ENCODE measurements at places on chromosomes 13 and 19.

GRCh38 chr13:27933580-27934328 is 14.0 kb downstream of the PDX1 start:
- DNase-seq: no peak

GRCh38 chr13:72166102-72166650 is 299.2 kb upstream of the DACH1 start:
- no peak for DNase-seq

GRCh38 chr13:93079294-93079693 is 147.3 kb upstream of the GPC6 start:
- no peak for DNase-seq

DNA sequence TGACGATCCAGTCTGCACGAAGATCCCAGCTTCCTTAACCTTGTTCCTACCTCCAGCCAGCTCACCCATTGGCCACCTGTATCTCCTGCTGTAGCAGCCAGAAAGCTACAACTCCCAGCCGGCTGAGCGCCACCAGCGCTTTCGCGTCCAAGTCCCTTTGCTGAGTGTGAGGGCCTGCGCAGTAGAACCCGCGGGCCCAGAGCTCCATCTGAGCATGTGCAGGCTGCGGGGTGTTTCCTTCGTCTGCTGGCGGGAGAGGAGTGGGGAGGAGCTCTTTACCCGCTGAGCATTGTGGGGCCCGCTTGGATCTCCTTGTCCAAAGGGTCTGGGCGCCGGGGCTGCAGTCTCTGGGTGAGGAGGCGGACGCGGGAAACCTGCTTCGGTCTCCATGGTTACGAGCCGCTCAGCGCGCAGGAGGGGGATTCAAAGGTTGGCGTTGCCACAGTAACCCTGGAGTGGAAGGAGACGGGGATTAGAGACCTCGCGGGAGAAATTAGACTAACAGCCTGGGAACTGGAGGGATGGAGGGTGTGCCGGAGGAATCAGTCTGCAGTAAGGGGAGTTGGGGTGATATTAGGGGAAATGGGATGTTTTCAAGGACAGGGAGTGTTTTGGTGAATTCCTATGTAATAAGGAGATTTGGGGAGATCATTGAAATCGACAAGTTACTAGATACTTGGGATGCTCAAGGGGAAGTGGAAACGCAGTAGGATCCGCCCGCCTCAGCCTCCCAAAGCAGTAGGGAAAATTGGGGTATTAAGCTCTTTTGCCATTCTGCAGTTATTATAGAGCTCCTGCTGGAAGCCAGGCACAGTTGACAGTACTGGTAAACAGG is 33.5 kb downstream of the ZSWIM9 start:
- peak; percentile 84 for DNase-seq

GRCh38 chr19:12757544-12758274 is 6.1 kb downstream of the BEST2 start:
- DNase-seq: peak; percentile 55

DNA sequence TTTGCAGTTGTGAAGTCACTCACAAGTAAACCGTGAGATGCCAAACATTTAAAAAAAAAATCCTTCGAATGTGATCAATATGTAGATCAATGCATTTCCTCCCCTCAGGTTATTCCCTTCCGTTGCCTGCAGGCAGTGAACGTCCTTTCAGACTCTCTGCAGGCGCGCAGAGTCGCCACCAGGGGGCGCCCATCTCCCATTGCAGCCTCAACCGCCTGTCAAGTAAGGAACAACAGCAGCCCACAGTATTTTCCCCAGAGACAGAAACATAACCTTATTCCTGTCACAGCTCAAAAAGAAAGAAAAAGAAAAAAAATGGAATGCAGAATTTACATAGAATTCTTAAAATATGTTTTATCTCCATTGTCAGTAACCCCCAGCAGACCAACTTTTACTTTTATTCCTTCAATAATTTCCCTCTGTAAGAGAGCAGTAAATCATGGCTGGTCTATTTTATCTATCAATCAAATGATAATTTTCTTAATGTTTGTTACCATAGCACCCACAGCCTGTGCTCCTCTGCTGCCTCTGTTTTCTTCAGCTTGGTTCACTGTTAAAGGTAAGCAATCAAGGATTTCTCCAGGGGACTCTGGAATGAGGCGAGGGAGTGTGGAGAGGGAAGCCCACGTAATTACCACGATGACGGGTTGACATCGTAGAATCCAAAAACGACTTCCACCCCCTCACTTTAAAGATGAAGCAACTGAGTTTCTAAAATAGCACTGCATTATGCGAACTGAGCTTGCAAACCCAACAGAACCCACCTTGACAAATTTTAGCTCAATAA is 637.6 kb upstream of the ARGLU1 start:
- peak; percentile 29 for DNase-seq

GRCh38 chr13:37273836-37274235 is 168.4 kb upstream of the CSNK1A1L start:
- DNase-seq: no peak

GRCh38 chr13:105052711-105053110 is 1482.8 kb downstream of the EFNB2 start:
- no peak for DNase-seq

- no peak for DNase-seq
Measured at GRCh38 chr13:36728006-36728405, 54.2 kb downstream of the SERTM1 start.

DNA sequence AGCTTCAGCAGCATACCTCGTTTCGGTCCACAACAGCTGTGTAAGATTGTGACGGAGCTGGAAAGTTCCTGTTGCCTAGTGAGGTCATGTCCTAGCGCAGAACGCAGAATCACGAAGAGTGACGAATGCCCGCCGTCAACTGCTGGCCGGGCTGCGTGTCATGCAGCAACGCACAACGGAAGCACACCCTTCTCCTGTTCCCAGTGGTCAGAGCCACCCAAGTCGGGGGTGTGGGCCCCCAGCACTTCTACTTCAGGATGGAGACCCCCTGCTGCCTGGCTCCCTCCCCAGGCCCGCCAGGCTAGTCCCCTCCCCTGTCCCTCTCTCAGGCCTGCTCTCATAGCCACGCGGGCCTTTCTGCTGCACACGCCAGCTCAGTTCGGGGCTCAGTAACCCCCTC is 25.9 kb downstream of the C2CD4C start:
- DNase-seq: no peak

- no peak for DNase-seq
Measured at GRCh38 chr13:111616203-111616602, 295.8 kb downstream of the TEX29 start.

DNA sequence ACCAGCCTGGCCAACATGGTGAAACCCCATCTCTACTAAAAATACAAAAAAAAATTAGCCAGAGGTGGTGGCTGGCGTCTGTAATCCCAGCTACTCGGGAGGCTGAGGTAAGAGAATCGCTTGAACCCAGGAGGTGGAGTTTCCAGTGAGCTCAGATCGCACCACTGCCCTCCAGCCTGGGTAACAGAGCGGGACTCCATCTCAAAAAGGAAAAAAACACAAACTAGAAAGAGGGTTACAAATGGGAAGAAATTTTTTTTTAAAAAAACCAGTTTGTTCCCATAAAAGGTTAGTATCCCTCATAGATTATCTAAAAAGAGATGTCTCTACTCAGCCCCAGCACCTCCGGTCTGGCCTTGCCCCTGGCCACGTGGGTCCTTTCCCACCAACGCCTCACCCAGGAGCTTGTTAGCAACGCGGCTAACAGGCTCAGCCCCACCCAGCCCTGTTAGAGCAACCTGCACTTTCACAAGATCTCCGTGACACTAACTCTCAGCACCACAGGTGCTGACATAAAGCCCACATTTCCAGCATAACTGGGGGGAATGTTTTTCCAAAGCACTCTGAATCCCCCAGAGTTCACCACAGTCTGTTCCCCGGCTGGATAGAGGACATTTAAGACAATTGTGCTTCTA is 4.3 kb downstream of the DMKN start:
- no peak for DNase-seq

- no peak for DNase-seq
Measured at GRCh38 chr13:36360903-36361302, 14.7 kb upstream of the SPART start.

- no peak for DNase-seq
Measured at GRCh38 chr19:54661846-54662481, 821 bp upstream of the LILRB4 start.

GRCh38 chr13:94319501-94319900 is 160.0 kb downstream of the DCT start:
- DNase-seq: no peak

- DNase-seq: no peak
Measured at GRCh38 chr19:55082020-55082851, 6.6 kb downstream of the EPS8L1 start.

DNA sequence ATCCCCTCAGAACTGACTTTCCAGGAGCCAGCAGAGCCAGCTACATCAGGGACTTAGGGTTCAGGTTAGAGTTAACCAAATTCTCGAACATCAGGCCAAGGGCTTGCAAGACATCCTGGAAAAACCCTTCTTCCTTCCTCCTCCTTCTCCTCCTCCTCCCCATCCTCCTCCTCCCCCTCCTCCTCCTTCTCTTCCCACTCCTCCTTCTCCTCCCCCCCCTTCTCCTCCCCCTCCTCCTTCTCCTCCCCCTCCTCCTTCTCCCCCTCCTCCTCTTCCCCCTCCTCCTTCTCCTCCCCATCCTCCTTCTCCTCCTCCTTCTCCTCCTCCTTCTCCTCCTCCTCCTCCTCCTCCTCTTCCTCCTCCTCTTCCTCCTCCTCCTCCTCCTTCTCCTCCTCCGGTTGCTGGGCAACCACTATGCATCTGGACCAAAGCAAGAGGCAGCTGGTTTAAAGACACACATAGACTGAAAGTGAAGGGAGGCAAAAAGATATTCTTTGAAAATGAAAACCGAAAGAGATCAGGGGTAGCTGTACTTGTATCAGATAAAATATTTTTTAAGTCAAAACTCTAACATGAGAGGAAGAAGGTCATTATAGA is 5.9 kb upstream of the CCL25 start:
- DNase-seq: no peak

- no peak for DNase-seq
Measured at GRCh38 chr19:53012006-53012405, 1.7 kb upstream of the ERVV-1 start.

GRCh38 chr19:29978080-29978479 is 36.0 kb downstream of the URI1 start:
- DNase-seq: no peak

DNA sequence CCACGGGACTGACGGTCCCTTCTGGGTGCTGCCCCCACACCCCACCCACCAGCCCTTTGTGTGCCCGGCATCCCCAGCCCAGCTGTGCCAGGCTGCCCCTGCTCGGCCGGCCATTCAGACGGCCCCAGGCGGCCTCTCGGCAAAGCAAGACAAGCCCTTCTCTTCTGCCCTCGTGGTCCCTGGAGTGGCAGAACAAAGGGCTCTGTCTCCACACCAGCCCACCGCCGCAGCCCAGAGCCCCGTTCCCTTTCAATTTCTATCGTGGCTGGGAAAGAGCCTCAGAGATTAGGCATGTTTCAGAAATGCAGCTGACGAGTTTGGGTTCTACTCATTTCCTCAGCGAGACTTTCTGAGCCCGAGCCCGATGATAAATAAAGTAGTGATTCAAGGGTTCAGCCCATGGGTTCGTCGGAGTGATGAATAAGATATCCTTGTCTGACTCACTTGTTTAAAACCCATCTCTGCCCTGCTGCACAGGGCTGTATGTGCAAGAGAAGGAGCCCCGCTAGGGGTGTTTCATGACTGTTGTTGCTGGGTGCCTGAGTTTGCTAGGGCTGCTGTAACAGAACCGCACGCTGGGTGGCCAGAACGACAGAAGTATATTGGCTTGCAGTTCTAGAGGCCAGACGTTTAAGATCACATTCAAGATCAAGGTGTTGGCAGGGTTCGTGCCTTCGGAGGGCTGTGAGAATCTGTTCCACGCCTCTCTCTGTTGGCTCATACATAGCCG is 4.3 kb downstream of the MYO9B start:
- DNase-seq: peak; percentile 55

- DNase-seq: peak; percentile 94
Measured at GRCh38 chr13:23579072-23579895, 9.1 kb downstream of the TNFRSF19 start.

DNA sequence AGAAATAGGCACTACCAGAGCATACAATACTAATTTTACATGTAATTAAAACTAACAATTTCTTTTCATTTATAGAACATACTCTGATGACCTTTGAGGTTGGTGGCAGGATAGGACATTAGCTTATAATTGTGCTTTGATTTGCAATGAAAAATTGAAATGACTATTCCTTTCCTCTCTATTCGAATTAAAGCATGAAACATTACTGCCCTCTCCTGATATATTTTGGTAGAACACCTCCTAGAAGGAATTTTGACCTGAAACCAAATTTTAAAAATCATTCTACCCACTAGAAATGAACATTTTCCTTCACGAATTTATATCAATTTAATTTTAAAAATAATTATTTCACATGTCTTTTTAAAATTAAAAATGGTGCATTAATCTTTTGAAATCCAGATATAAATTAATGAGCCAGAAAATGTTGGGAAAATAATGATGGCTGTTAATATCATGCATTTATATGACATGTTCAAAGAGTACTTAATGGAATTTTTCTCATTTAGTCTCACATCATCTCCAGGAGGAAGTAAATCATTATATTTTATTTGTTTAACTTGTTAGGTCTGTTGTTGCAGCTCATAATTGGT is 556.3 kb upstream of the ARGLU1 start:
- no peak for DNase-seq

GRCh38 chr13:22128441-22129408 is 457.9 kb downstream of the FGF9 start:
- DNase-seq: no peak

GRCh38 chr13:31731921-31732320 is 7.4 kb upstream of the RXFP2 start:
- DNase-seq: no peak

DNA sequence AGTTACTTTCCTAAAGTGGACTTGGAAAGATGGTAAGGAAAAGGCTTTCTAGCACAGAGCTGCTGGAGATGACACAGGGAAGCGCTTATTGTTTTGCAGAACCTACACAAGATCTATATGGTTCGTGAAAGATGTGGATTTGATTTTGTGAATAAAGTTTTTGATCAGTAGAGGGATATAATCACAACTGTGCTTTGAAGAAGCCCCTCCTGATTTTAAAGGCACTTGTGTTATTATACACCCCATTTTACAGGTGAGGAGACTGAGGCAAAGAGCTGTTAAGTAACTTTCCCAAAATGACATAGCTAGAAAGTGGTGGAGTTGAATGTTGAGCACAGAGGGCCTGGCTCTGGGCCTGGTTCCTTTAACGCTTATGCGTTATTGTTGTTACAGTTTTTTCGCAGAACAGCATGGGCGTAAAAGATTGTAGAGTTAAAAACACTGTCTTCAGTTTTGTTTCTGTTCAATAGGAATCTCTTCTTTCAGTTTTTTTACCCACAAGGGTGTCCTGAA is 1.4 kb downstream of the TDRD3 start:
- DNase-seq: no peak

GRCh38 chr13:94950303-94950702 is 238.0 kb upstream of the SOX21 start:
- no peak for DNase-seq

- DNase-seq: no peak
Measured at GRCh38 chr19:4301590-4302242, 473 bp downstream of the TMIGD2 start.

GRCh38 chr13:41019011-41019487 is at the start of gene ELF1:
TSS of gene ELF1 (minus strand) at chr13:41019316. CDS start at chr13:40982054, 37,262 bp downstream.
- peak; percentile 30 for DNase-seq

DNA sequence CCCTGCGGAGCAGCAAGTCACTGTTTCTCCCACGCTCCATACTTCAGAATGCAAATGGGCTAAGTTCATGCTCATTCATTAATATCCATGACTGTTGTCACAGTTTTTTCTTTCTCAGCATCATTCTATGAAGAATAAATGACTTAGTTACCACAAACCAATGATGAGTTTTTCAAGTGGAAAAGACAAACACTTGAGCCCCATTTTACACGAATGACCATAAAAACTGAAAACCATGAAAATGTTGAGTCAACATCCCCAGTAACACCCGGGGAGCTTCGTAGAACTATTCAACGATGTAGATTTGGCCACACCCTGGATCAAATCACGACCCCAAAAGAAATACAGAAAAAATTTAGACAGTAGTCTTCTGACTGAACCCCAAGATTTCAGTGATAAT is 99.8 kb upstream of the GJB6 start:
- DNase-seq: no peak
